ENCODE measurements at places on chromosomes 1 and 21. TPM values are rescaled to one million over a fixed set of nuclear protein-coding genes. Genes with fewer than 3 reads are reported as not detected.

PCSK9 gene
- not detected for polyA plus RNA-seq

CD1B gene
- polyA plus RNA-seq: not detected

NES gene
- not detected for polyA plus RNA-seq

DNA sequence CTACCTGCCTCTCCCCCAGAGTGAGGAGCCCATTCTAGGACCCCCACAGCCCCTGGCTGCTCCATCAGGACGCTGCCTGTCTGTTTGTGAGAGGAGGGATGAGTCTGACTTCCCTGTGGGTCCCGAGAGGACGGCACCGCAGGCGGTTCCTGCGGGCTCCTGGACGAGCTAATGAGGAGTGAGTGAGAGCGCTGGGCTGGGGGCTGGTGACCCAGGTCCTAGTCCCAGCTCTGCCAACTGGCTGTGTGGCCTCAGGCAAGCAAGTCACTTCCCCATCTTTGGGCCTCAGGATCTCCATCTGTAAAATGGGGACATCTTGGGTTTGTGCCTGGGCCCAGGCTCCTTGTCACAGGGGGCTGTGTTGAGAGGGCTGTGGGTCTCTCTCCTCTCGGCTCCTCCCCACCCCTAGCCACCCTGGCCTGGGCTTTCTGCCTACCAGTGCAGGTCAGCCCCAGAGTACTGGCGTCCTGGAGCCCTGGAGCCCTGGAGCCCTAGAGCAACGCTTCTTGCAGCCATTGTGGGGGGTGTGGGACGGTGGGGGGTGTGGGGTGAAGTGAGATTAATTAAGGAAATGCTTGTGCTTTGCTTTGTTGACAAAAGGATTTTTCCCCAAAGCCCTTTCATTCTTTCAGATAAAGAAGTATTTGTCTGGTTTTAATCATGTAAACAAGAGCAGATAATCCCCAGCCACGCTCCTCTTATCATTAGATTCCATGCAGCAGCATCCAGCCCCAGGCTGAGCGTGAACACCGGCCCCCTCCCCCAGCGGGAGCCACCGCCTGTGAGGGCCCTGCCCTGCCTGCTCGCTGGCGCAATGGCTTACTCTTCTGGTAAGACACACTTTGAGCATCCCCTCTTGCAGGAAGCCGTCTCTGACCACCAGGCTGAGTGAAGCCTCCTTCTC is 26.8 kb downstream of the SLC1A7 start:
- H3K4me1 ChIP-seq: no peaks in the 10 kb centered on the region
- H3K27ac ChIP-seq: no peak overlapping the region
- H3K4me3 ChIP-seq: no peak overlapping the region
- H3K36me3 ChIP-seq: no peaks in the 10 kb centered on the region

DNA sequence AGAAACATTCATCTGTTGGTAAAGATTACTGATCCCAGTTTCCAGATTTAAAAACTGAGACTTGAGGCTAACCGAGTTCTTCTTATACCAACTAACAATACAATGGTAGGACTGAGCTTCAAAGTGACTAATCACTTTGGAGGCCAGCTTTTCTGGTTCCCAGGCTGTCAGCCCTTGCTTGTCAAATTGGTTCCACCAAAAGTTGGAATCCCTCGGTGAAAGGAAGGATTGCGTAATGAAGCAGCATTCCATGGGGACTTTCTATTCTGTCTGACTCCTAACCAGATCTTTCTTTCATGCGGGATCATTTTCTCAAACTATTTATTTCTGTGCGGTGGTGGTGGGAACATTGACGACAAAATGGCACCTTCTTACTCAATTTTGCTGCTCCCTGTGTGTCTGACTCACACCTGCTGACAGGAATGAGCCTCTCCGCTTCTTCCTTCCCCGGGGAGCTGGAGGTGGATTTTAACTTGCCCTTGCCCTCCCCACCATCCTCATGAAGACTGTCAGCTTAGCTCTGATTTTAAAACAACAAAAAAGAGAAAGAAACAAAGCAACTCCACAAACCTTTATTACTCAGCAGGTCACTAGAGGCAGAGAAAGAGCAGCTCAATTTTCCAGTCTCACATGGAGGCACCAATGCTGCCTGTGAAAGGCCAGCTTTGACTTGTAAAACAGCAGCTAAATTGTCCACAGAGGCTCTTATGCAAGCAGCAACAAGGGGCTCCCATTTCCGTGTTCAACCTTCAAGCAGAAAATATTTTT is 32.9 kb upstream of the RASAL2 start:
- H3K4me3 ChIP-seq: no peak overlapping the region
- H3K27me3 ChIP-seq: no peaks in the 10 kb centered on the region
- H3K4me1 ChIP-seq: no peaks in the 10 kb centered on the region
- no peak for DNase-seq
- H3K27ac ChIP-seq: no peak overlapping the region
- no peaks in the 10 kb centered on the region for H3K36me3 ChIP-seq

DNA sequence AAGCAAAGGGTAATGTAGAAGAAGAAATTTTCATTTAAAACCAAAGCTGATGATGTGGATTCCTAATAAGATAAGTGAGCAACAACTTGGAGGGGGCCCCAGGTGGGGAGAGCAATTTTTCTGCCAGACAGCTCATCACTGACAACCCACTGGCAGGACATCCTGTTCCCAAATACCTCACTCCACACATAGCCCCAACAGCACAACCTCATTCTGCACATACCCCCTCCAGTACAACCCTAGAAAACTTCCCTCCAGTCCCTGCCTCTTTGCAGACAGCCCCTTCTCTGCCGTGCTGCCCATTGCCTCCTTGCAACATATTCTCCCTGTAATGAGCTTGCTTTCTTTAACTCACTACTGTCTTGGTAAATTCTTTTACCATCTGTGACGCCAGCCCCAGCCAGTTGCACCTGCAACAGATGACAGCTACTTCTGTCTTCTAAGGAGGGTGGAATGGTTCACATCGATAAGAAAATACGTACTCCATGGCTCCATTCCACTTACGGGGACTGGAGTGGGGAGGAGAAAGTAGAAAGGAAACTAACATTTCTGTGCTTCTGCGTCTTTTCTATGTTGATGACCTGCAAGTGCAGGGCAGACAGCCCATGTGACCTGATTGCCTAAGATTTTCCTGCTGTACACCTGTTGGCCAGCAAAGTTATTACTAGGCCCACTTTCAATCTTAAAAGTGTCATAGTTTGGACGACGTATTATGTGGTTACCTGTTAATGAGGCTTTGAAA is 14.7 kb downstream of the RHEX start:
- no peak for DNase-seq
- H3K4me1 ChIP-seq: no peaks in the 10 kb centered on the region
- H3K27ac ChIP-seq: no peak overlapping the region
- H3K27me3 ChIP-seq: no peaks in the 10 kb centered on the region
- no peak overlapping the region for H3K4me3 ChIP-seq

DNA sequence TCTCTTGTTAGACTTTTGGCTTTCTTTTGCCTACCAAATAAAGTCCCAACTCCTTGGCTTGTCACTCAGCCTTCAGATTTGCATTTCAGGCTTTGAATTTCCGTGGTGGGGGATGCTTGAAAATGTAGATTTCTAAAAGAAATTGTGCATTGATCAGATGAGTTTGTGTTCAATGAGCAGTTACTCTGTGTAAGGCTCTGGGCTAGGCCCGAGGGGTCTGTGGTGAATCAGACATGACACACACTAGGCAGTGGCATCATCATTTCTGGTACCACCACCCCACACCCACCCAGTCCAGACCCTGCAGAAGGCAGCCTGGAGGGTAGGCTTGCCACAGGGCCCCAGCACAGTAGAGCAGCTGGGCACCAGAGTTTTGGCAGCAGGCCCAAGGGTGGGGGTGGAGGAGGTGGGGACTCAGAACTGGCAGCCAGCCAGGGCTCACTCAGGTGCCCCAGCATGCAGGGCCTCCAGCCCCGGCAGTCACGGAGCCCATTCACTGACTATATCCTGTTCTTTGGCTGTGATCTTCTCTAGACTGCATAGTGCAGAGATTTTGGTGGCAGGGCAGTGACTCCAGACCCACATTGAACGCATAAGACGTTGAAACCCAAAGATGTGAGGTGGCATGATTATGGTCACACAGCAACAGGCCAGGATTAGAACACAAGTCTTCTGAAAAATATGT is 97.2 kb upstream of the ARTN start:
- H3K4me1 ChIP-seq: peaks cover 14% of the 10 kb centered on the region
- H3K27ac ChIP-seq: no peak overlapping the region
- no peaks in the 10 kb centered on the region for H3K27me3 ChIP-seq
- peak; percentile 83 for DNase-seq
- H3K36me3 ChIP-seq: peaks cover 5% of the 10 kb centered on the region
- H3K4me3 ChIP-seq: no peak overlapping the region

- no peaks in the 10 kb centered on the region for H3K36me3 ChIP-seq
- no peak for DNase-seq
- no peaks in the 10 kb centered on the region for H3K27me3 ChIP-seq
Measured at GRCh38 chr1:65412256-65412983, 8.0 kb upstream of the LEPR start.

- no peak for DNase-seq
- no peaks in the 10 kb centered on the region for H3K27me3 ChIP-seq
- no peak overlapping the region for H3K4me3 ChIP-seq
- H3K27ac ChIP-seq: no peak overlapping the region
Measured at GRCh38 chr1:240496356-240496755, 115.6 kb downstream of the GREM2 start.

DNA sequence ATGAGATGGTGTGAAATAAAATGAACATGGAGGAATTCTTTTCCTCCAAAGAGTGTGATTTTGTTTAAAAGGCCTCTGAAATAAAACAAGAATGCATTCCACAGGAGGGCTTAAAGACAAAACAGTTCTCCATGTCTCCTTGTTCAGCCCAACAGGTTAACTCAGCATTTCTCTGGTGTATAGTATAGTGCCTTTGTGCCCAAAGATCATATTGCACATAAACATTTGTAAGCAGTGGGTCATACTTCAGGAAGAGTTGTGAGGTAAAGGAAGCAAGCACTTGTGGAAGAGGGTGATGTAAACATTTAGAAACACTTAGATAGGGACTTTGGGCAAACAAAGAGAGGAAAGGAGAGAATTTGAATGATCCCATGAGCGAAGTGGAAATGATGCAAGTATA is 433.9 kb downstream of the SIPA1L2 start:
- DNase-seq: no peak
- H3K27me3 ChIP-seq: no peaks in the 10 kb centered on the region
- H3K36me3 ChIP-seq: no peaks in the 10 kb centered on the region

DNA sequence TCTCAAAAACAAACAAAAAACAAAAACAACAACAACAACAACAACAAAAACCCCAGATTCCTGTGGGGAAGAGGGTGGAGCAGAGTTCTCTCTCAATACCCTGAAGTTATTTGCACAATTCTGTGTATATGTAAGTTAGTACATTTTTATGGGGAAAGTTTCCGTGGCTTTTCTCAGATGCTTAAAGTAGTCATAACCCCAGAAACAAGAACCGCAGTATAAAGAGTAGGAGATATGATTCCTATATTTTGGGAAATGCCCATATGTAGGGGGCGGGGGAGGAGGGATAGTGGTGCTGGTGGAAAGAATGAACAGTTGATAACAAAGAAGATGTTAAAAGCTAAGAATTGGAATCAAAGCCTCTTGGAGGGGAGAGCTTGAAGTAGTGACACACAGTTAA is 131.5 kb downstream of the DNM3 start:
- H3K27ac ChIP-seq: no peak overlapping the region
- no peaks in the 10 kb centered on the region for H3K4me1 ChIP-seq
- no peak for DNase-seq
- H3K36me3 ChIP-seq: no peaks in the 10 kb centered on the region

GRCh38 chr1:182086620-182087019 is 25.1 kb upstream of the ZNF648 start:
- H3K27ac ChIP-seq: no peak overlapping the region
- H3K27me3 ChIP-seq: no peaks in the 10 kb centered on the region
- peaks cover 38% of the 10 kb centered on the region for H3K4me1 ChIP-seq
- no peaks in the 10 kb centered on the region for H3K36me3 ChIP-seq

All from CD8-positive, alpha-beta memory T cell (primary cell).